ENCODE measurements at places on chromosomes 2 and 18.

DNA sequence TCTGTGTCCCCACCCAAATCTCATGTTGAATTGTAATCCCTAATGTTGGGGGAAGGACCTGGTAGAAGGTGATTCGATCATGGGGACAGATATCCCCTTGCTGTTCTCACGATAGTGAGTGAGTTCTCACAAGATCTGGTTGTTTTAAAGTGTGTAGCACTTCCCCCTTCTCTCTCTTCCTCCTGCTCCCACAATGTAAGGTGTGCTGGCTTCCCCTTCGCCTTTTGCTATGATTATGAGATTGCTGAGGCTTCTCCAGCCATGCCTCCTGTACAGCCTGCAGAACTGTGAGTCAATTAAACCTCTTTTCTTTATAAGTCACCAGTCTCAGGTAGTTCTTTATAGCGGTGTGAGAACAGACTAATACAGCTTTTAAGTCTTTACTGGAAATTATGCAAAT is 193.3 kb upstream of the RBBP8 start:
- DNase-seq, result no peak

DNA sequence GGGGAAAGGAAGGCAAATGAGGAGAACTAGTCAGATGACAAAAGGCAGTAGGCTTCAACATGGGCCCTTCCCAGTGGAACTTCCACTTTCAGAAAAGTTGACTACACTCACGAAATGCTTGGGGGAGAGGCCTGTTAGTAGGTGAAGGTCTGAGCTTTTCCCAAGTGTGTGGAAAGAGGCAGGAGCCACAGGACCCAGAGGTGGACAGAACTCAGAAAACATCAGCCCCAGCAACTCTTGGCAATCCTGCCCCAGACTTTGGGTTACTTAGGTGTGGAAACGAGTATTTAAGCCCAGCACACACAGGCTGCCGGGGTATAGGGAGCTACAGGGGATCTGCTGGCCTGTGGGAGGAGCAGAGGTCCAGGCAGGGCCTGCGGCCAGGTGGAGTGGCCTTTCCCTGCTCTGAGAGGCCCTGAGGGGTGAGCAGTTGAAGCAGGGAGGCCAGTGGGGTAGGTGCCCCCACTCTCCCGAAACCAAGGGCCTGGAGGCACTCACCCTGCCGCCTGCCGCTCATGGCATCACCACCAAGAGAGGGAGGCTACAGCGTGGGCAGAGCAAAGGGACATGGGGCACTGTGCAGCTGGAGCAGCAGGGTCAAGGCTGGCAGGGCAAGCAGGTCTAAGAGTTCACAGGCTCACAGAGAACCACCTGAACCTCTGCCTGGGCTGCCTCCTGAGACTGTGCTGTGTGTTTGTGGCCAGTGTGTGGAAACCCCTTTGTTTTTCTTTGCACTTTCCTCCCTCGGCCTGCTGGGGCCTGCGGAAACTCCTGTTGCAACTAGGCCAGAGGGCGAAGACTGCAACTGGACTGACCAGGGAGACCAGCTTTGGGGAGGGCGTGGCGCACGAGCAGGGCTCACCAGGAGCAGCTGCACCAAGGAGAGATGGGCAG is 130.7 kb upstream of the SERTAD2 start:
- DNase-seq, result no peak

- DNase-seq, result no peak
These were observed 361.9 kb upstream of the FSHR start for GRCh38 chr2:49515996-49516782.

DNA sequence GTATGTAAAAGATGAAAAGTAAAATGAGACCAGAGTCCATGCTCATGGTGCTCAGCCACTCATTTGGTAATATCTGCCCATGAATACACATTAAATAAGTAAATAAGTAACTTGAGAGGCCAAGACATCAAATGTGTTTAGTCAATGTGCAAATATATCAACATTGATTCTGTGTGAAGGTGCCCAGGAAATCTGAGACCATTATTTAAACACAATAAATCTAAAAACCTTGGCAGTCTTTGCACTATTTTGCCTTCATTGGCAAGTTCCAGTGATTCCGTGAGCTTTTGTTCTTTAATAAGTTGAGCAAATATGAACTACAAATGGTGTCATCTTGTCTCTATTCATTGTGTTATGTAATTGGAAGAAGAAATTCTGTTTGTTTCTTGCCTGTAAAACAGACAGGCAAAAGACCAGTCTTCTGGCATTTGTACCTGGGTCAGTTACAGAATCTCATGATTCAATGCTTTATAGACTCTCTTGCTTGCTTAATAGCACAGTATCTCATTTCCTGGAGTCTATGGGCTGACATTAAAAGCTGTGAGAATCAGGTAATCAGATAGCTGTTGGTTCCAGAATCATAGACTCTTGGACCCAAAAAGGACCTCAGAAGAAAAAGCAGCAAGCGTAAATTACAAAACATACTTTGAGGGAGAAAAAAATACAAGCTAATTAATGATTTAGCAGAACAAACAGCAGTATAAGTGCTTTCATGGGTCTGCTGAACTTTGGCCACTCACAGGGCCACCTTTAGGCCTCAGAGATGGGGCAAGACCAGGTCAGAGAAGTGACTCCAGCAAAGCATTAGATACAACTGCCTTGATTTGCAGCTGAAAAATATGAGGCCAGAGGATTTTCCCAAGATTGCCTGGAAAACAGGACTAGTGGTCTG is 20.0 kb upstream of the SERPINB3 start:
- DNase-seq, result no peak

- no peak for DNase-seq
These were observed 171.0 kb downstream of the HRH4 start for GRCh38 chr18:24631243-24632025.

GRCh38 chr18:77055429-77056300 is 76.9 kb downstream of the MBP start:
- no peak for DNase-seq

DNA sequence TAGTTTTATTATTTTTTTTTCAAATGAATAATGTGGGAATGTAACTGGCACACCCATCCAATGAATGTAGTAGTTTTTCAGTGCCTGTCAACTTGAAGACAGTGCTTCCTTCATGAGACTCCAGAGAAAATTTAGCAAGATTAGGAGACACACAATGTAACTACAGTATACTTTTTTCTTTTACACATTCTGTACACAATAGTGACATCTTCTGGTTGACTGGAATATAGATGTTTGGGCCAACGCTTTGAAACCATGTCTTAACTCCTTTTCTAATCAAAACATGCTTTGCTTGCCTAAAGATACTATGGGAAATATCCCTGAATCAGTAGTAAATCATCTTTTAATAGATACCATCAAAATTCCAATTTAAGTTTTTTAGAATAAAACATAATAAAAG is 229.5 kb upstream of the ZC3H15 start:
- no peak for DNase-seq

- DNase-seq, result no peak
These were observed at the start of gene SIX2 for GRCh38 chr2:45009303-45009927. Gene SIX2 (minus strand): TSS chr2:45009452. CDS start chr2:45009110, 342 bp downstream.

- no peak for DNase-seq
These were observed 562.6 kb downstream of the ZEB2 start for GRCh38 chr2:143957321-143957720.

- peak; percentile 34 for DNase-seq
These were observed 3.9 kb upstream of the KLHL29 start for GRCh38 chr2:23381084-23381483.

- DNase-seq, result no peak
These were observed 143.8 kb downstream of the SH3BP4 start for GRCh38 chr2:235095569-235095968.

- DNase-seq, result no peak
These were observed 5.0 kb upstream of the SERPINB2 start for GRCh38 chr18:63882333-63883141.

- DNase-seq, result no peak
These were observed 42.7 kb downstream of the SH3RF3 start for GRCh38 chr2:109171444-109172334.
